GM04503 (cell line): ENCODE measurements at places on chromosomes 2 and 18.
A peak's percentile ranks its signal among the peaks of the same experiment; 100 is the strongest.

GRCh38 chr2:217999595-217999959 is 3.2 kb downstream of the TNS1 start:
- no peak for DNase-seq

GRCh38 chr2:189719571-189719970 is 43.0 kb downstream of the OSGEPL1 start:
- no peak for DNase-seq

DNA sequence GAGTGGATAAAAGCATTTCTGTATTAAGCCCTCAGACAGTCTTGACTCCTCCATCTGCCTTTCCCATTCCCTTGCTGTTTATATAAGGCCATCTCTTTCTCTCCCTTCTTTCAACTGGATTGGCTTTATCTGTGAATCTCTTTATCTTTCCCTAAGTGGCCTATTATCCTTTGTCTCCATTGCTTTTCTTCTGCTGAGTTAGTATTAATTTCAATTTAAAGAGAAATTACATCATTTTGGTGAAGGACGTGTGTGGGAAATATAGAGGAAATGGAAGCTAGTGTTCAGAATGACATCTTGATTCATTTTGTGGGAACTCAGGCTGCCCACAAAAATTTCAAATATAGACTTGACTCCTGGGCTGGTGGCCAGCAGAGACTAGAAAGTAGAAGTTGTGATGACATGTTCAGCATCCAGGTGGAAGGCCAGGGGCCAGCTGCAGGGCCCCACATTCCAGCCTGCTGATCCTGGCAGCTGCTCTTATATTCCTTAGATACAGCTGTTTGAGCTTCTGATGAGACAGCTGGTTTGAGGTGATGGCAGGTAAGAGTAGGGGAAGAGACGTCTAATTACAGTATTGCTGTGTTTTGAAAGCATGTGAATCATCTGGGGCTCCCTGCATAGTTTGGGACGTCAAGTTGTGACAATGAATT is 52.3 kb downstream of the DIS3L2 start:
- peak; percentile 78 for DNase-seq

DNA sequence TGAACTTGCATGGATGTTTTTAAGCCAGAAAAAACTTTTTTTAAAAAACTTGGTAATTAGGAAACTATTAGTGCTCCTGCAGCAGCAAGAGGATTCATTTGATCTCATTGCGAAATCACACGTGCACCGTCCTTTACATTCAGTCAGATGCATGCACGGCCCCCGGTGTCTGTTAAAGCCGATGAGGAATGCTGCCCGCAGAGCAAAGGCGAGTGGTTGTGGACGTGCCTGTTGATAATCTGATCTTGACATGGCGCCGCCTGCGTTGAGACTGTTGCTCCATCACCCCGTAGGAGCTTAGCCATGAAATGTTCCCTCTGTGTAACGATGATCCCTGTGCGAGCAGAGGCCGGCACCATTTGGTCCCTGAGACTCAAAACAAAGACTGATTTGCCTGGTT is 300.0 kb downstream of the GBX2 start:
- no peak for DNase-seq
